HEK293T (cell line): ENCODE measurements at places on chromosomes 1 and 21.

- no peak for DNase-seq
Observed at GRCh38 chr1:28927266-28927647, 12.9 kb downstream of the EPB41 start.

- no peak for DNase-seq
Observed at GRCh38 chr1:22118291-22118992, 24.5 kb downstream of the WNT4 start.

GRCh38 chr1:108791790-108792189, 45.3 kb downstream of the STXBP3 start:
- no peak for DNase-seq

- no peak for DNase-seq
Observed at GRCh38 chr1:229326601-229327000, 16.2 kb downstream of the CCSAP start.

- DNase-seq = no peak
Observed at GRCh38 chr1:60427701-60428100, 354.1 kb upstream of the C1orf87 start.

DNA sequence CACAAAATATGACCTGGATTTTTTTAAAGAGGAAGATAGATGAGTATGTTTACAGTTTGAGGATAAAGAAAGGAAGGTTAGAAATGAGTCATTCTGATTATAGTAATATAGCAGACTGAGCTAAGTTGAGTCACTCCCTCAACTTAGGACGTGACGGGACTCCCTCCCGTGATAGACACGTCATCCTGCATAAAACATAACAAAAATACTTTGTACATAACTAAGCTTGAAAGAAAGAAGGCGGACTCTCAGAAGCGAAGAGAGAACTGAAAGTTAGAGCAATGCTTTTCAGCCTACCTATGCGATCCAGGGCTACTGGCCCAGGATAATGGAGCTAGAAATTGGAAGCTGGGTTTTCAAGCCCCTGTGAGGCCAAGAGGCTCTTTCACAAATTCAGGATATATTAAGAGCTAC, 53.0 kb upstream of the DESI2 start:
- DNase-seq = no peak

DNA sequence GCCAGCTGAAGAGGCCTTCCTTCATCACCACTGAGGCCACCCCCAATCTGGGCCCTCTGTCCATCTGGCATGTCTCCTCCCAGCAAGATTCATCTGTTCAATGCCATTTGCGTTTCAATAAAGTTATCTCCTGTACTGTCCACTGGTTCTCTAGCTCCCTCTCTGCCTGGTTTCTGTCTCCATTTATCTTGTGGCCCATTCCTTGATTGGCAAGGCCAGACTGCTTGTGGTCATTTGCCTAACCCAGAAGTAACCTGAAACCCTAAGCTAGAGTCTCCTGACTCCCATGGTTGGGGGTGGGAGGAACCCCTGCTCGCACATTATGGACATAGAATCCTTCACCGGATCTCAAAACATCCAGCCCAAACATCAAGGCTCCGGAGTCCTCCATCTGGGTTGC, 2.1 kb upstream of the IPO9 start:
- no peak for DNase-seq
